Muscle of arm (tissue), 14 donors: ENCODE measurements at places on chromosomes 11 and 22.

GRCh38 chr22:24427500-24428164 is at the start of gene ADORA2A:
Gene ADORA2A, plus strand, starts transcription at chr22:24427599. Its CDS starts 5,806 bp downstream, at chr22:24433405.
- DNase-seq: no peak

DNA sequence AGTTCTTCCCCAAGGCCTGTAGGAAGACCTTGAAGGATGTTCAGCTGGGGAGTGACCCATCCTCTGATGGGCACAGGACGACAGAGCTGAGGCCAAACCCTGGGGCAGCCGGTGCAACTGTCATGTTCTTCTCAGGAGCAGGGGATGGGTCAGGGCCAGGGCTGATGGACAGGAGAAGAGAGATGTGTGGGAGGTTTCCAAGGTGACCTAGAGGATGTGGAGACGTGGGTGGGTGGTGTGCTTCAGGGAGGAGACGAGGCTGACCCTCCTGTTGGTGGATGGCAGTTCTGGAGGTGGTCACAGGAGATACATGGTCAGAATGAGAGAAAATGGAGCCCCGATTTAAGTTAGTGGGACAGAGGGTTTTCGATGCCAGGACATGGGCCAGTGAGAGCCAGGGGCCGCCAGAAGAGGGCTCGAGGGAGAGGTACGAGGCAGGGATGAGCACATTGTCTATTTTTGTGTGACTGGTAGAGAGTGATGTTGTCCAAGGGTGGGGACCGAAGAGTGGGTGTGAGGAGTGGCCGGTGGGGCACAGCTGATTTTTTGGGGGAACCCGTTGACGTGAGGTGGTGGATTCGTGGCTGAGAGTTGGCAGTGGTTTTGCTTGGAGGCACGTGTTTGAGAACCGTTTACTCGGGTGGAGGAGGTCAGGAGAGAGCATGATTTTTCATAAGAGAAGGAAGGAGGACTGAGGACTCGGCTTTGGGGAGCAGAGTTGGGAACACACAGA is 14.6 kb downstream of the TBC1D22A start:
- no peak for DNase-seq

- DNase-seq: no peak
Measured at GRCh38 chr11:15568440-15568839, 453.7 kb downstream of the INSC start.

DNA sequence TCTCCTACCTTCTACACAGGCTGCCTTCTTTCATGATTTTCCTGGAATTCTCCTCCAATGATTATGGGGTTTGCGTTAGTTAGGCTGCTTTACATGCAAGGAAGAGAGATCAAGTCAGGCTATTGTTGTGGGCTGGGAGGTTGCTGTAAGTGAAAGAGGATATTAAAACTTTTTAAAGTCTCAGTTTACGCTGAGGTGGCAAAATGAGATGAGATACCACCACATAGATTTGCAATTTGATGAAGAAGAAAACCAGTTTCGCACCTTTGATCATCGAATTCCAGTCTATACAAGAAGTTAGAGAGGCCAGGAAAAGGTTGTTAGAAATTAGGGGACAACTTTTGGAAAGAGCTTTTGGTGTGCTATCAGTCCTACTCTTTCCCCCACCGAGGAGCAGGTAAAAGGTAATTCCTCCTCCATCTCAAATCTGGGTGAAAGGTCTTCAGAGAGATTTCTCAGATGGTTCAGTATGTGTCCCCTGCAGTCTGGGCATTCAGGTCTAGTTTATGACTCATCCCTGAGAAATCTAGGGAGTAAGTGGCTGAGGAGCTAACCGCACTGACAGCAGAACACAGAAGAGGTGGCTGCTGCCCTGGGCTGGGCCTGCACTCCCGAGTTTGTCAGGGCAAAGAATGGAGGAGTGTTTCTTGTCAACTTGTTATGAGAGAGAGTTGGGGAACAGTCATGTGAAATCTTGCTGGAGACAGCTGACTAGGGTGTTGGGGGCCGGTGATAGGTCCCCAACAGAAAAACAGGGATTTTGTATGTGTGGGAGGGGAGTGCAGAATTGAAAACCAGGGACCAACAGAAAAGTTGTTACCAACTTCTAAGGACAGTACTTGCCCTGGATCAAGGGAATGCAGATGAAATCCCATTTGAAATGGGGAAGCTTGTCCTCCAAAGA is 34.7 kb downstream of the CCDC83 start:
- no peak for DNase-seq

- DNase-seq: no peak
Measured at GRCh38 chr11:113341388-113342165, 27.2 kb downstream of the TTC12 start.

GRCh38 chr11:95682552-95682951 is 107.0 kb downstream of the FAM76B start:
- no peak for DNase-seq

DNA sequence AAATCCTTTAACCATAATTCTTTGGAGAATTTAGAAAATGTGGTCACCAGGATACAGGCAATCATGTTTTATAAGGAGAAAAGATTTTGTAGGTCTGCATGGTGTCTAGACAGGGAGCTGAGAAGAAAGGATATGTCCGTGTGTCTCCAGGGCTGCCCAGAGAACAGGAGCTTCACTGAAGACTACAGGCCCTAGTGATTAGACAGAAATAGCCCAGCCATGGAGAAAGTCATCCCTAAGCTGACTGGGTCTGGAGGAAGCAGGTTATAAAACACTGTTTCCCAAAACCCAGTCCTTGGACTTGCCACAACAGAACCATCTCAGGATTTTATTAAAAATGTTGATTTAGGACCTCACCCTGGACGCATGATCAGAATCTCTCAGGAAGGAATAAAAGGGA is 84.4 kb downstream of the GALNT18 start:
- DNase-seq: no peak

DNA sequence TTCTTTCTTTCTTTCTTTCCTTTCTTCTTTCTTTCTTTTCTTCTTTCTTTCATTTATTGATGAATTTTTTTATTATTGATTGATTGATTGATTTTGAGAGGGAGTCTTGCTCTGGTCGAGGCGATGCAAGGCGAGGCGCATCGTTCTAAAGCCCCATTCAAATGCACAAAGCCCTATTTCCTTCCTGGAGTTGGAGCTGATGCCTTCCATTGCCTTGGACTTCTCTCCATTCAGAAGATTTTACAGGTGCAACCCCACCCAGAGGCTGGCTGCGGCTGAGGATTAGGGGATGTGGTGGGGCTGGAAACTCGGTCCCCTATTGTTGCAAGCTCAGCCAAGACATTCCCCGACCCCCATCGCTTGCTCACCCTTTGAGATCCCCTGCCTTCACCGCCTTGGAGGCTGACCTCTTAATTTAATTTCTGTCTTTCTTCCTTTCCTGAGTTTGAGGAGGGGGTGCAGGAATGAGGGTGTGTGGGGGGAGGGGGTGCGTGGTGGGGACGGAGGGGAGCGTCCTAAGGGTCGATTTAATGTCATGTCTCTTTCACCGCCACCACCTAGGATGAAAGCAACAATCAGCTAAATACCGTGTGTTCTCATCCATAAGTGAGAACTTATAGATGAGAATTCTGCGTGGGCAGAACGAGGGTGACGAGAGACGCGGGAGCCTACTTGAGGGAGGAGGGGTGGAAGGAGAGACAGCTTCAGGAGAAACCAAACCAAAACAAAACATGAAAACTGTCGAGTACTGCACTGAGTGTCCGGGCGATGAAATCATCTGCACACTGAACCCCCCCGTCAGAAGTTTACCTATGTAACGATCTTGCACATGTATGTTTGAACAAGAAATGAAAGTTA is 3913.9 kb upstream of the OR11H1 start:
- DNase-seq: no peak

DNA sequence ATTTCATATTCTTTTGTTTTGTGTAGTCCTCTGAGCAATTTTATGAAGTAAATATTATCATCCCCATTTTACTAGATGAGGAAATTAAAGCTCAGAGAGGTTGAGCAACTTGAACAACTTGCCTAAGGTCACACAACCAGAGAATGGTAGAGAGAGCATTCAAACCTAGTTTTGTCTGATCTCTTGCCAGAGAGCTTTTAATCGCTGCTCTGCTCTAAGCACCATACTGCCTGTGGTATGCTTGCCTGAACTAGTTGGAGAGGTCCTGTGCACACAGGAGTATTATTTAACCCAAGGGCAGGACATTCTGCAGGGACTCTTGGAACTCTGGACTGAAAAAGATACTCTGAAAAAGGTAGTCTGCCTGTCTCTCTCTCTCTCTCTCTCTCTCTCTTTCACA is 38.5 kb downstream of the TRAF6 start:
- DNase-seq: no peak

DNA sequence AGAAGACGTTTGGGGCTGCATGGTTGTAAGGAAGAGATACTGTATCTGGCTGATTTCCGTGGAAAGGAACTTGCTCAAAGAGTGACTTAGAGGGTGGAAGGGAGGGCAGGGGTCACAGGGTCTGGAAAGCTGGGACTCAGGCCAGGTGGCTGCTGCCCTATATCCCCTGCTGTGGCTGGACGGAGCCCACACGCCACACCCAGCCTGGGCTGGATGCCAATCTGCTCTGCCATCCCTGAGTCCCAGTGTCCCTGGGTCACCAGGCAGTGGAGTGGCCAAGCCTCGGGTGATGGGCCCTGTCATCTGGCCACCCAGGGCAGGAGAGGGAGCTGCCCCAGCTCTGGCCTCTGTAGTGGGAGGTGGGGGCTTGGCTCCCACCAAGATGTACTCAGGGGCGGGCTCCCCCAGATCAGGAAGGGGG is 26.5 kb upstream of the KRTAP5-7 start:
- no peak for DNase-seq

- no peak for DNase-seq
Measured at GRCh38 chr11:79397252-79397651, 43.6 kb downstream of the TENM4 start.

DNA sequence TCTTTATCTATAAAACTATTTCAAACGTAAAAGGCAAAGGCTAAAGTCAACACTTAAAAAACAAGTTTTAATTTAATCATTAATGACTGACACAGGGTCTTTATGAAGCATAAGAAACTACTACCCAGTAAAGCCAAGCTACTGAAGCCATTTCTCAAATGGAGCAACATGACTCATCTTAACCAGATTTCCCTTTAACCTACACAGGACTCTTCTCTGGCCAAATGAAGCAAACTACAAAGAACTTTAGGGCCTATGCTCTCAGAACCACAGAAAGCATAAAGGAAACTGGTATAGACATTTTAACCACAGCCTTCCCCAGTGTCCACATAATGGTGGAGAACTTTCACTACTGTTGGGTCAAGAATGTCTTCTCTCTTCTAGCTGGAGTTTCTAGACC is 34.7 kb downstream of the ALG9 start:
- no peak for DNase-seq

DNA sequence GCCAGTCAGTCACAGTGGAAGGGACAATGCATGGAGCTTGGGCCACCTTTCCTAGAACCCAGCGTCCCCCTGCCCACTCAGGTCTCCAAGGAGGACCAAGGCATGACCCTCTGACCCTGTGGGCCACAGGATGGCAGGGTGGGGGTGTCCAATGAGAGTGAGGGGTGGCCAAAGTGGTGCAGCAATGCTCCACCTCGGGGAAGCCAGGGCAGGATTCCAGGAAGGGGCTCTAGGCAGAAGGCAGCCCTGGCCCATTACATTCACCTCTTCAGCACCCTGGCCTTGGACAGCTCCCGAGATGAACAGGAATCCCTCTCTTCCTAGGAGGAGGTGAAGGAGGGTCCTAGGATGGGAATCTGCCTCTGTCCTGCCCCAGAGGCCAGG is 597.5 kb downstream of the BRD1 start:
- peak; percentile 8 for DNase-seq

- DNase-seq: no peak
Measured at GRCh38 chr11:120950880-120951279, 73.0 kb upstream of the TBCEL start.

DNA sequence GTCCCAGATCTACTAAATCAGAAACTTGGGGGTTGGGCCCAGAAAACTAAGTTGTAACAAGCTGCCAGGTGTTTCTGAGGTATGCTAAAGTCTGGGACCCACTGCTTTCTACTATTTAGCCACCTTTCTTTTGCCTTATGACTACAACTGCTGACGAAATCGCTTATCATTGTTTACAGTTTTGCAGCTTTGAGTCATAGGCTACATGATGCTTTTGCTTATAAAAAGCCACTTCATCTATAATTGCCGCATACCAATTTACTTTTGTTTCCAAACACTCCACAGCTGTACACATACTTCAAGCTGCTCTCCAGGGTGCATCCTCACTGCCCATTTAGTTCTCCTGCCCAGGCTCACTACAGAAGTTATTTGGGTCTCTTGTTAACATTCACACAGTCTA is 144.7 kb downstream of the ENTHD1 start:
- no peak for DNase-seq

DNA sequence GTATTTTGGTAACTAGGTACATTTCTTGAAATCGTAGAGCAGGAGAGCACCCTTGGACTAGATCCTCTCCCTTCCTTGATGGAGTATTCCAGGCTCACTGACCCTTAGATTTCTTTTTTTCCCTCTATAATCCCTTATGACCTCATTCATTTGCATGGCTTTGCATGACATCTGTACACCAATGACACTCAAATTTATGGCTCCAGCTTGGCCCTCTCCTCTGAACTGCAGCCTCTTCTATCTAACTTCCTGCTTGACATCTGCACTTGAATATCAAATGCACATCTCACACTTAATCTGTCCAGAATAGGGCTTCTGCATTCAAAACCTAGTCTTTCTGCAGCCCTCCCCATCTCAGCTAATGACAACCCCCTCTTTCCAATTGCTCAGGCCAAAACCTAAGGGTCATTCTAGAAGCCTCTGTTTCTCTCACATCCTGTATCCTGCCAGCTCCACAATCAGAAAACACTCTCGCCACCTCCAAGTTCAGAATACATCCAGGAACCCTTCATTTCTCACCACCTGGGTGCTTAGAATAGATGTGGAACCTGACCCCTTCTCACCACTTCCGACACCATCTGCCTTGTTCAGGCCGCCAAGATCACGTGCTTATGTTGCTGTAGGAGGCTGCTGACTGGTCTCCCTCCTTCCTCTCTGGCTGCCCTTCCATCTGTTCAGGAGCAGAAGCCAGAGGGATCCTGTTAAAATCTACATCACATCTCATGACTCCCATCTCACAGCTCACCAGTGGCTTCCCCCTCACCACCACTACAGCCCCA is 138.9 kb upstream of the MTNR1B start:
- no peak for DNase-seq

- no peak for DNase-seq
Measured at GRCh38 chr22:20459152-20459542, 21.5 kb upstream of the SCARF2 start.

DNA sequence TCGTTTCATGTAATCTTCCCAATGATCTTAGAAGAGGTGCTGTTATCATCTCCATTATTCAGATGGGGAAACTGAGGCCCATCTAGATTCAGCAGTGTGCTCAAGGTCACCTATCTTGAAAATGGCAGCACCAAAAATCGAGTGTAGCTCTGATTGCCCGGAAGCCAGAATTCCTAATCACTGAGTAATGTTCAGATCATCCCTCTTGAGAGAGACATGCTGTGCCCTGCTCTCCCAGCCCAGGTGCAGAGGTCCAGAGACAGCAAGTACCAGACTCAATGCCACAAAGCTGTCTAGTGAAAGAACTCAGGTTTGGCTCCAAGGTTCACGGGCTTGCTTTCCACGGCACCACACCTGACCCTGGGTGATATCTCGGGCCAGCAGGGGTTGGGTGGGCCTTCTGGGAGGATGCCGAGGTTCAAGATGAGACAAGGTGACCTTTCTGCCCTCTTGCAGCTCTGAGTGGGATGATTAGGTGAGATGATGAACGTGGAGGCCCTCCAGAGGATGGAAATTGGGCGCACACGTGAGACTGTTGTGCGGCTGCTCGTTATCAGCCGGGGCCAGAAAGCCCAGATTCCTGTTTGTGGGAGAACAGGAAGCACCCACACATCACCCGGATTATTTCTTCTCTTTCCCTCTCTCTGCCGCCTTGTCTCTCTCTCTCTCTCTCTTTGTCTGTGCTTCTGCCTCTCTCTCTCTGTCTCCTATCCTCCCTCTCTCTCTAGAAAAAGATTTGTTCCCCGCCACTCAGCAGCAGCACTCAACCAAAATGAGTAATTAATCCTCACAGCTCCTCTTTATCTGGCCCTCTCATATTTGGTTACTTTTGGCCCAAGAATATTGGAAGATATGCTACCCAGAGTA is 19.0 kb upstream of the RASD2 start:
- DNase-seq: no peak
